ENCODE measurements at places on chromosomes 3 and 15.

- DNase-seq, result no peak
Measured at GRCh38 chr3:184005941-184006507, 11.7 kb downstream of the ABCC5 start.

DNA sequence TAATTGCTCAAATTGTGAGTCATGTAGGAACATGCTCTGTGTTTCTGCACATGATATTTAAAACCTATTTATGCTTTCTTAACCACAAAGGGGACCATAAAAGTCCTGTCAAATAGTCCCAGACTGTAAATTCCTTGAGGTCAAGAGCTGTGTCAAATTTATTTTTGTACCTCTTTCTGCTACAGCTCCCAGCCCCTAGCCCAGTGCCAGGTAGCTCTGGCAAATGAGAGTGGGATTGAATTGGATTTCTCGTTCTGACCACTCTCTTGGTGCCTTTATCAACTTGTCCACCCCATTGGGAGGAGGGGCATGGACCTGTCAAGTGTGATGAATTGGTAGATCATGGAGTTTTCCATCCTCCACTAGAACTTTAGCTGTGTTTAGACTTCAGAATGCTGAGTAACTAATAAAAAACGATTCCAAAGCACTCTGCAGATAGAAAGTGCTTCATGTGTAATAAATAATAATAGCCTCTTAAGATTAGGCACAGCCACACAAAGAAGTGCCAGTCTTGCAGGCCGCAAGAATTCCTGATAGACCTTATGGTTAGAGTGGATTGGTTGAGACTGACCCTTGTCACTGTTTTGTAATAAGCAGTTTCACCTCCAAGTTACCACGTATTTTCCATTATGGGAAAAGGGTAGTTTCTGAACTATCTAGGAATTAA lies 120.4 kb downstream of the LPP start:
- DNase-seq, result no peak

DNA sequence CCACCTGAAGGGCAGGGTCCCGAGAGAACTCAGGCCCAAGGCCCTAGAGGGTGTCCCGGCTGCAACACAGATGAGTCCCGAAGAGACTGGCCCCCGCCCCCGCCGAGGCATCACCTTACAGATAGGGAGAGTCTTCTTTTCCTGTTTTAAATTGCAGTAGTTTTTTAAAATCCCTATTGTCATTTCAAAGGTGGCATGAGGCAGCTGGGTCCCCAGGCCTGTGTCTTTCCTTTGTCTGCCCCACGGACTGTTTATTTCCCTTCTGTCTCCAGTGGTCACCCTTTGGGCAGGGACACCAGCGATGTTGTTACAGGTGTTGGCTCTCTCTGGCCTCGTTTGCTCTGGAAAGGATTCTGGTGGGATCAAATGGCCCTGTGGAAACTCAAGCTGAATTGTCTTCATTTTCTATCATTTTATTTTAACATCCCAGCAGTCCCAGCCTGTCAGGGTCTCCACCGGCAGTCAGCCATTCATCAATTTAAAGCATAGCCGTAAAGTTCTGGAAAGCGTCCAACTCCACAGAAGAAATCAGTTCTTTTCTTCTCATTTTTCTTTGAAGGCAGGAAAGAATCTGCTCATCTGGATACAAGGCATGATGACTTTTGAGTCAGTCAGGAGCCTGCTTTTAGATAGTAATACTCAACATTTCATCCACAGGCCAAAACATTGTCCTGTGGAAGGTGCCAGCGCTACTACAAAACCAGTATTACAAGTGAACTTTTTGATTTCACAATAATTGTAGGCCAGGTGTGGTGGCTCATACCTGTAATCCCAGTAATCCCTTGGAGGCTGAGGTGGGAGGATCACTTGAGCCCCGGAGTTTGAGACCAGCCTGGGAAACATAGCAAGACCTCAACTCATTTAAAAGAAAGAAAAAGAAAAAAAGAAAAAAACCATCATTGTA lies 96.2 kb downstream of the HES1 start:
- DNase-seq, result no peak

- no peak for DNase-seq
Measured at GRCh38 chr3:49098429-49098828, 4.6 kb upstream of the QRICH1 start.

- DNase-seq, result no peak
Measured at GRCh38 chr3:30685267-30685667, 78.9 kb downstream of the TGFBR2 start.

DNA sequence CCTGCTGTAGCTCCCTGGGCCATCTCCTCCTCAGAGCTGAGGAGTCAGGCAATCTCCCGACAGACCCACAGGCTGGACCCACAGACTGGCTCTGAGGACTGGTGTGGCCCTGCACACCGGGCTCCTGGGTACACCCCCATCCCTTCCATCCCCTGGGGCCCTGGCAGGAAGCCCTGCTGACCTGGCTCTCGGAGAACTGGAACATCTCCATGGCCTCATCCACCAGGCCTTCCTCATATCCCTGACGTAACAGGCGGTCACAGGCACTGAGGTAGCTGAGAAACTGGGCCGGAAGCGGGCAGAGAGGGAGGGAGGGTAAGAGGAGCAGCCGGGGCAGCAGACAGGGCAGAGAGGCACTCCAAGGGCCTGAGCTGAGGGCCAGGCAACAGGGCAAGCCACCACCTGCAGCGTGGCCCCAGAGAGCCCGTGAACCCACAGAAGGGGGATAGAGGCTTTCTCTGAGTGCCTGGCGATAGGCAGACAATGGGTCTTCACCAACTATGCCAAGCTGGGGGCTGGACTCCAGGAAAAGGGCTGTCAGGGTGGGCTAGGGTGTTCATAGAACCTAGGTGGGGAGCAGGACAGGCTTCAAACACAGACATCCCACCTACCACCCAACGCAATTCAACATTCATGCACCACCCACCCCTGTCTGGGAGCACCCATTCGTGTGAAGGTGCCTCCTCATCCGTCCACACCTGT lies 17.9 kb downstream of the KBTBD13 start:
- DNase-seq, result no peak

DNA sequence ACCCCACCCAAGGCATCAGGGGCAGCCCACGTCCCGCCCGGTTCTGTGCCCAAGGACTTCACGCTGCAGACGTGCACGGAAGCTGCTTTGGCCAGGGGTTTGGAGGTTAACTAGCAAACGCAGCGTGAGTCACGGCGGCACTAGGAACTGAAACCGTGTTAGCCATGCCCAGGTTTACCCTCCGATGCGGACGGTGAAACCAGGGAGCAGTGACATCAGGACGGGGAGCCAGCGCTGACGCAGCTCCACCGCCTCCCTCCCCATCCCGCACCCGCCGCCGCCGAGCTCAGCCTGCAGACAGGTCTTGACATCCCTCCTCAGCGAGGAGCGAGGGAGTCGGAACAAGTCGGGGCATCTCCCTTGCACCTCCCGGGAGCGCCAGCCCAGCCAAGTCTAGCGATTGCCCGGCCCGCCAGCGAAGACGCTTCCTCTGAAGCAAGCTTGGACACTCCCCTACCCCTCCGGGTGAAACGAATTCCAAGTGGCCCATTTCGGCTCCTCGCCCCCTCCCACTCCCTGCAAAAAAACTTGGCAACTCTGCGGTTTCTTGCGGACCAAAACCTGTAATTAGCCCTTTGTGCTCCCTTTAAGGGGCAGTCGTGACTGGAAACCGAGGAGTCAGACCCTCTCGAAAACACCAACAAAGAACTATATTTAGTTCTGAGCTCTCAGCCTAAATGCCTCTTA lies 1.4 kb upstream of the RAP2B start:
- DNase-seq, result peak; percentile 75

- no peak for DNase-seq
Measured at GRCh38 chr15:44045217-44045616, 149.9 kb downstream of the FRMD5 start.

DNA sequence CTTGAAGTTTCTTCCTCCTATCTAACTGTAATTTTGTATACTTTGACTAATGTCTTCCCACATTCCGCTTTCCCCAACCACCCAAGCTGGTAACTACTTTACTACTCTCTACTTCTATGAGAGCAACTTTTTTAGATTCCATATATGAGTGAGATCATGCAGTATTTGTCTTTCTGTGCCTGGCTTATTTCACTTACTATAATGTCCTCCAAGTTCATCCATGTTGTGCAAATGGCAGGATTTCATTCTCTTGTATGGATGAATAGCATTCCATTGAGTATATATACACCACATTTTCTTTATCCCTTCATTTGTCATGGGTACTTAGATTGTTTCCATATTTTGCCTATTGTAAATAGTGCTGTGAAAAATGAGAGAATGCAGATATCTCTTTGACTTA lies 78.5 kb upstream of the CCNL1 start:
- DNase-seq, result no peak

DNA sequence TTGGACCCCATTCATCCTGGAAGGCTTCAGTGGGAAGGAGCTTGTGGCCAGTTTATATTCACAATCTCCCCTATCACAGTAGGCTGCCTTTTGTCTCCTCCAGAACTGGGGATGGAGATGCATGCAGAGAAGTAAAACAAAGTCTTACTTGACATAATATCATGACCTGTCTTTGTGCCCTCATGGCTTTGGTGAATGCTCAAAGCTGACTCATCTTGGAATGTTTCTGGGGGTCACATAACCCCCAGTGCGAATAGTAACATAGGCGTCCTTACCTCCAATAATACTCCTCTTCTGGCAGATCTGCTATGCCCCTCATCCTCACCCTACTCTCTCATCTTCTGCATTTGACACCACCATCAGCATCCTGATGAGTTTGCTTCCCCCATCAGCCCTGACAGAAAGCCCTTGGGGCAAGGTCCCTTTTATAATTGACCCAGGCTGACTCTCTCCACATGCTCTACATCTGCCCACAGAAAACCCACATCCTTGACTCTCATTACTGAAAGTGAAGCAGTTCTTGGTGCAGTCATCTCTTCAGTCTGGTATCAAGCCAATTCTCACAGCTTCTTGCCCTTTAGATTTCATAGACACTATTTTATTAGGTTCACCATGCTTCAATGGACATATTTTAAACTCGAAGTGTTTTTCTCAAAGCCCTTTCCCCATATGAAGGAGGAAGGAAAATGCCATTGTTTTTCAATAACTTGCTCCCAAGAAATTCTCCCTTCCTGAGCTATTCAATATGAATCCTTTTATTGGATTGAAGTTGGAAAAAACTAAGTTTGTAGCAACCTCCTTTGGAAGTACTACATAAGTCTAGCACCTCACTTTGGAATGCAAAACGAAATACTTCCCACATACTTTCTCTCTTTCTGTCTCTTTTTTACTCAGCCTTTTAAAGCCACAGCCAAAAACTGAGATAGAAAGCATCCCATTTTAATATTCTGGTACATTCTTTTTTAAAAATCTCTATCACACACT lies 36.6 kb downstream of the OSTN start:
- DNase-seq, result no peak

- no peak for DNase-seq
Measured at GRCh38 chr3:182063742-182064141, 352.0 kb downstream of the SOX2 start.

- DNase-seq, result no peak
Measured at GRCh38 chr15:31570591-31570990, 244.0 kb downstream of the KLF13 start.

DNA sequence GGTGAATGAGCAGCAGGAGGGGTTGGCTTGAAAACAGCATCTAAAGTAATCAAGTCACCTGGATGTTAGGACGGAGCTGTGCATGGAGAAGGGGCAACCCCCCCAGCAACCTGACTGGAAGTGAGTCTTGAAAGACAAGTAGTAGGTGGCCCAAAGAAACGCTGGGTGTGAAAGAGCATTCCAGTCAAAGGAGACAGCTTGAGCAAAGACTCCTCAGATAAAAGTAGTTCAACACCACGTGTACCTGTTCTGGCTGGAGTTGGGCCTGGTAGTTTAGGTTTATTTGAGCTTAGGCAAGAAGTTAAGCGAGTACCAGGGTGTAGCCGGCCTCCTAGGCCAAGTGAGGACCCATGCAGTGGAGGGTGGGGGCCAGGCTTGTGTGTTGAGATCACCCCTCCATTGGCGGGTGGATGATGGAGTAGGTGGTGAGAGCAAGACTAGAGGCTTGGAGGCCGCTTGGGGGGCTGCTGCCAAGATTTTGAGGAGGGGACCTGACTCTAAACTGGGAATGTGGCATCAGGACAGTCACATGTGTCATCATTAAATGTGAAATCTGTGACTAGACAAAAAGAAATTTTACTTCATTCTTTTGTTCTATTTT lies 61.3 kb downstream of the ABHD2 start:
- DNase-seq, result no peak

DNA sequence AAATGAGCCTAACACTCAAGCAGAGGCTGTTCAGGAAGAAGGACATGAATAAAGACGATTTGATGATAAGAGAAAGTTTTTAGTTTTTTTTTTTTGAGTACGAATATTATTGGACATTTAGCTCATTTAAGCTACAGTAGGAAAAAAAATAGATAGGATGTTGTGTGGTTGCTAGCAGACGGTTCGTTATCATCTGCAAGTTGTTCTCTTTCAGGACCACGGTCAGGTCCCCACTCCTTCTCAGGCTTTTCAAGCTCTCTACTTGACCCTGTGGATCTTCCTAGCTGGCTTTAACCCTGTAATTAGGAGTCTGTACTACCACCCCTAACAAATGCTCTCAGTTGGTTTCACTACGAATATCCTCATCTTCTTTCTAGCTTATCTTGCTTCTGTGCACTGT lies 1.1 kb downstream of the KCNH8 start:
- no peak for DNase-seq

GRCh38 chr3:46091741-46092701 lies 64.7 kb upstream of the XCR1 start:
- DNase-seq, result no peak

DNA sequence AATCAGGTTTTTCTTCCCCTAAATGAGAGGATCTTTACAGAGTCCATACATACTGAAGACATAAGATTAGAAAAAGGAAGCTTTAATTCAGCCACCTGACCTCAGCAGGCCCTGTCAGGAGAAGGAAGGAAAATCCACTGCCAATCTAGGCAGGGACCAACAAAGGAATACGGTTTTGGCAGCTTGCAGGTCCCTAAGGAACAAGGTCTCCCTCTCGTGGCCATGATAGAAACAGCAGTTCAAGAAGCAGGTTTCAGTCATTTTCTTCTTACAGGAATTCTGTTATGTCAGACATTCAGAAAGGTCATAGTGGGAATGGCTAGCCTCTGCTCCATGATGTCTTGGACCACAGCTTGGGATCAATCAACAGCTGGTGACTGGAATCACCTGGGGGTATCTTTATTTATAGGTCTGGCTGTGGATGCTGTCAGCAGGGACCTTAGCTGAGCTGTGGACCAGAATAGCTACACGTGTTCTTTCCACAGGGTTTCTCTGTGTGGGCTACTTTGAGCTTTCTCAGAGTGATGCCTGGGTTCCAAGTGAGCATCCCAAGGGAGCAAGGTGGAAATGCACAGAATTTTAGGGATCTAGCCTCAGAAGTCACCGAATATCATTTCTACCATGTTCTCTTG lies 9.4 kb upstream of the CMSS1 start:
- peak; percentile 44 for DNase-seq

Data from HTR-8/SVneo (cell line).